CD4-positive, alpha-beta T cell (primary cell): ENCODE measurements at places on chromosomes 12 and 14.

GRCh38 chr14:75147423-75148071 is 20.7 kb upstream of the NEK9 start:
- no peak for DNase-seq

GRCh38 chr12:46489951-46490388 is 117.4 kb upstream of the SLC38A2 start:
- DNase-seq = no peak

DNA sequence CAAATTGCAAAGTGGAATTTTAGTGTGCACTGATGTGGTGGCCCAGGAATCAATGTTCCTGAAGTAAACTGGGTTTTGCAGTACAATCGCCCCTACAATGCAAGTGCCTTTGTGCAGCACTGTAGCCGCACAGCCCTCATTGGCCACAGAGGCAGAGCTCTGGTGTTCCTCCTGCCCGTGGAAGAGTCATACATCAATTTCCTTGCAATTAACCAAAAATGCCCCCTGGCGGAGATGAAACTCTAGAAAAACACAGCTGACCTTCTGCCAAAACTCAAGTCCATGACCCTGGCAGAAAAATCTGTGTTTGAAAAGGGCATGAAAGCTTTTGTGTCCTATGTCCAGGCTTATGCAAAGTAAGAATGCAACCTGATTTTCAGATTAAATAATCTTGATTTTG is 117.9 kb upstream of the PRB2 start:
- no peak for DNase-seq

DNA sequence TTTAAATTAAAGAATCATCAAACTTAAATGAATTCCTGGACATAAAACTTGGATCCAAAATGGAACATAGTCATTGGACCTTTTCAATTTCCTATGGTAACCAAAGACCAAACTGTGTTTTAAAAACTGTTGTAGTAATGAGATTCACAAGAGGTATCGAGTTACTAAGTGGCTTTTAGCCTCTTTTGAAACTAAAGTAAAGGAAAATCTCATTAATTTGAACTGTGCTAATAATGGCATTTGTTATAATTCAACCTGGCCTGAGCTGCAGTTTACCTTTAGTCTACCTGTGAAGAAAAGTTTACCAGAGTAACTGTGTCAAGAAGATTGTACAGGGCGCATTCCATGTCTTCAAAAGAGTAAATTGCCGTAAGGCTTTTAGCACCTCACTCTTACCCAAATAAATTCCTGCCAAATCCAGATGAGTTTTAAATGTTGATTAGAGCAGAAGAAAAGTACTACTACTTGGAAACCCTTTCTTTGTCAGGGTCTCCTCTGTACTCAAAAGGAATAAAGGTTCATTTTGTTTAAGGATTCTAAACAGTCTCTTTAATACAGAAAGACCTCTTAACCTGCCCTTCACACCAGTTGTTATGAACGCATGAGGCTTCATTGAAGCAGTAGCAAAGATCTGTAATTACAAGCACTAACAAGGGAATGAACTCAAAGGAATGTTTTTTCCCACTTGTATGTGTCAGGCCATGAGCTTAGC is 17.1 kb upstream of the MED13L start:
- no peak for DNase-seq

DNA sequence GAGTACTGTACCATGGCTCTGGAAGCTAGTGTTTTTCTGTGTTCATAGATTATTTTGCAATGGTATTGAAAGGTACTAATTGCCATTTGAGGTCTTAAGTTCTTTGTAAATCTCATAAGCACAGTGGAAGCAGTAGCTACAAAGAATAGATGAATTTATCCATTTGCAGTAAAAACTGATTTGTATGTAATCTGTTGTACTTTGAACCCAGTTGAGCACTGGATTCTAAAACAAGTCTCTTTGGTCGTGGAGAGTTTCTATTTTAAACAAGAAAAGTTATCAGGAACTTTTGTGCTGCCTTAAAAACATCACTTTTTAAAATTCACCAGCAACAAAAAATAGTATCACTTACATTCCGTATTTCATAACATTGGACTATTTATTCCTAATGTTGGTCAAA is 4.1 kb downstream of the RAP1B start:
- DNase-seq = no peak

GRCh38 chr14:91113829-91114078 is at the start of gene DGLUCY:
Gene DGLUCY, plus strand, starts transcription at chr14:91114073. Its CDS starts 46,222 bp downstream, at chr14:91160295.
- DNase-seq = no peak

DNA sequence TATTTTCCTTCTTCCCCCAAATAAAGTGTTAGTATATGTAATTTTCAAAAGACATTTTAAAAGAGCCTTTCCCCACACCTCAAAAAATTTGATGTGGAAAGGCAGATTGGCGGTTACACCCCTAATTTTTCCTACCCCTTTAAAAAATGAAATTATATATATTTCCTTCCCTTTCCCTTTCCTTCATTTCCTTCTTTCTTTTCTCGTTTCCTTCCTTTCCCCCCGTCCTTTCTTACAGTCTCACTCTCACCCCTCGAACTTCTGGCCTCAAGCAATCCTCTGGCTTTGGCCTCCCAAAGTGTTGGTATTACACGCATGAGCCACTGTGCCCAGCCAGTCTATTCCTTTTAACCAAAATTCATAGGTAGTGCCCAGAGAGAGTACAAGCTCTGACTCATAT is 4.2 kb upstream of the UNC119B start:
- DNase-seq = no peak
